ENCODE measurements at places on chromosomes 16 and 17.

GRCh38 chr17:307295-307691, 45.3 kb downstream of the RPH3AL start:
- no peak for DNase-seq
- H3K4me1 ChIP-seq: peaks cover 8% of the 10 kb centered on the region
- H3K27ac ChIP-seq: no peak overlapping the region

GRCh38 chr17:73723317-73723716, 79.1 kb upstream of the SDK2 start:
- DNase-seq: no peak
- no peaks in the 10 kb centered on the region for H3K36me3 ChIP-seq
- H3K4me3 ChIP-seq: no peak overlapping the region

GRCh38 chr17:42456223-42457106, 2.2 kb upstream of the ATP6V0A1 start:
- H3K27ac ChIP-seq: no peak overlapping the region
- H3K4me1 ChIP-seq: peaks cover 42% of the 10 kb centered on the region

DNA sequence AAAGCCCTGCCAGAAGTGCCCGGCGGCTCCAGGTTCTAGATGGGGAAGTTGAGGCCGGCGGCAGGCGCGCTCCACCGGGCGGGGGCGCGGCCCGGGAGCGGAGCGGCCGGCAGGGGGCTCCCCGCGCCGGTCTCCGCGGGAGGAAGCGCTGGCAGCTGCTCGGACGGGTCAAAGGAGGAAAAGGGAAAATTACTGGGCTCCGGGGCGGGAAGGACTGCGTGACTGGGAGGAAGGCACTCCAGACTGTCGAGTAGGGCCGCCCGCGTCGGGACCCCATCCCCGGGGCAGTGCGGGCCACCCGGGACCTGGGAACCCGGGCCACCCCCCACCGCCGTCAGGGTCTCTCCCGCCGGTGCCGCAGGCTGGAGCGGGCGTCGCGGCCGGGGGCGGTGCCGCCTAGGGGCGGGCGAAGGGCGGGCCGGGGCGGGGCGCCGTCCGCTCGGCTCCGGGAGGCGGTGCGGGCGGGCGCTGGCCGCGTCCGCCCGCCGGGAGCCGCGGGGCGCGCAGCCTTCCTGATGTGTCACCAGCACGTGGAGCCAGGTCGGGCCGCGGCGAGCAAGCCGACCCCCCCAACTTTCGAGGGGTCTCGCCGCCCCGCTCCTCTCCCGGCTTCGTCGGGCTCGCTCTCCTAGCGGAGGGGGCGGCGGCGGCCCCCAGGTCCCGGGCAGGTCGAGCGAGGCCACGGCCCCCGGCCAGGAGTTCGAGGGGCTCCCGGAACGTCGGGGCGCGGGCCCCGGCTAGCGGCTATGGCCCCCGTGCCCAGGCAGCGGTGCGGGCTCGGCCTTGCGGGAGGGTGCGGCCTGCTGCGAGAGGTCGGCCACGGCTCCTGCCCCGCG, 167.5 kb downstream of the RAB11FIP4 start:
- H3K4me3 ChIP-seq: peak overlapping the region; percentile 71
- peaks cover 16% of the 10 kb centered on the region for H3K27me3 ChIP-seq
- H3K4me1 ChIP-seq: no peaks in the 10 kb centered on the region
- no peak for DNase-seq
- no peaks in the 10 kb centered on the region for H3K36me3 ChIP-seq

DNA sequence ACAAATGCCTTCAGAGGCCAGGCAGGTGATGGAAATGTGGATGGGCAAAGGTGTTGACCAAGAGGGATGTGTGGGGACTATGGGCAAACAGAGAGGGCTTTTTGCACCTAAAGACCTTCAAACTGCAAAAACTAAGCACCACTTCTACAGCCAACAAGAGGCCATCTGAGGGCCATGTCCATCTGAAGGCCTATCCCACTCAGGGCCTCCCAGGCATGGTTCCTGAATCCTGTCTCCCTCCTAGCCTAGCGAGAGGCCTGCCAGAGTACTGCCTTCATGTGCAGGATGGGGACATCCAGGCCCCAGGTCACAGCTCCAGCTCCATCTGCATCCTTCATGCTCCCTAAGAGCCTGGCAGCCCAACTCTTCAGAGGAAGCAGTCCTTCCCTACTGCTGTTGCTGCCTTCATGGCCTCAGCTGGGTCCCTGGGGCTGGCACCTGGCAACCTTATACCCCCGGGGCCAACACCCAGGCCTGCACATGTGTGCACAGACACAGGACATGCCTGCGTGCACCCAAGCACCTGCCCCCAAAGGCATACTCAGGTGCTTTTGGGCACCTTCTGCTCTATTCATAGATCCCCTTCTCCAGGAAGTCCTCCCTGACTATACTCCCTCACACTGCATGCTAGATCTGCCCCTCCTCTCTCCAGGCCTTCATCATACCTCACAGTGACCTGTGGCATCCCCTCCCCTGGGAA, 95.2 kb downstream of the C16orf78 start:
- DNase-seq: peak; percentile 4
- peaks cover 17% of the 10 kb centered on the region for H3K4me1 ChIP-seq
- no peaks in the 10 kb centered on the region for H3K27me3 ChIP-seq
- H3K4me3 ChIP-seq: no peak overlapping the region
- no peak overlapping the region for H3K27ac ChIP-seq
- peaks cover 3% of the 10 kb centered on the region for H3K36me3 ChIP-seq

DNA sequence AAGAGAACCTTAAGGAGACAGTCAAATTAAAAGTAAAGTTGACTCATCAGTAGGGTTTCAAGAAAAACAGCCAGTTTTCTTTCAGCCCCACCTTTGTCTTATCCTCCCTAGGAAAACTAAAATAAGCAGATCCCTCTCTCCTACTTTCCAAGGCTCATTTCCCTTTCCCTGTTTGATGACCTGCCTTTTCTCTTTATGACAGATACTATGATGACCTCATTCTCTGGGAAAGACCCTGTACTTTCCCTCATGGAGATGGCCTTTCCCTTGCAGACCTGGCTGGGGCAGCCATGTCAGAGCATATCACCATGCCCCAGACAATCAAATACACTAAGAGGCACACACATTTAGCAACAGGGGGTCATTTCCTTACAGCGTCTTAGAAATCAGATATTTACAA, 53.6 kb downstream of the GPR139 start:
- H3K27me3 ChIP-seq: peaks cover 10% of the 10 kb centered on the region
- DNase-seq: no peak
- H3K36me3 ChIP-seq: peaks cover 1% of the 10 kb centered on the region
- no peak overlapping the region for H3K4me3 ChIP-seq

Data from central memory CD8-positive, alpha-beta T cell (primary cell).